ENCODE measurements at places on chromosomes 7 and 10. TPM values are rescaled to one million over a fixed set of nuclear protein-coding genes. Genes with fewer than 3 reads are reported as not detected.
A peak's percentile ranks its signal among the peaks of the same experiment; 100 is the strongest.

The CNPY1 gene
- total RNA-seq, result not detected

The LIPM gene
- not detected for total RNA-seq

The FAM221A gene
- total RNA-seq, result 18.5 TPM

DNA sequence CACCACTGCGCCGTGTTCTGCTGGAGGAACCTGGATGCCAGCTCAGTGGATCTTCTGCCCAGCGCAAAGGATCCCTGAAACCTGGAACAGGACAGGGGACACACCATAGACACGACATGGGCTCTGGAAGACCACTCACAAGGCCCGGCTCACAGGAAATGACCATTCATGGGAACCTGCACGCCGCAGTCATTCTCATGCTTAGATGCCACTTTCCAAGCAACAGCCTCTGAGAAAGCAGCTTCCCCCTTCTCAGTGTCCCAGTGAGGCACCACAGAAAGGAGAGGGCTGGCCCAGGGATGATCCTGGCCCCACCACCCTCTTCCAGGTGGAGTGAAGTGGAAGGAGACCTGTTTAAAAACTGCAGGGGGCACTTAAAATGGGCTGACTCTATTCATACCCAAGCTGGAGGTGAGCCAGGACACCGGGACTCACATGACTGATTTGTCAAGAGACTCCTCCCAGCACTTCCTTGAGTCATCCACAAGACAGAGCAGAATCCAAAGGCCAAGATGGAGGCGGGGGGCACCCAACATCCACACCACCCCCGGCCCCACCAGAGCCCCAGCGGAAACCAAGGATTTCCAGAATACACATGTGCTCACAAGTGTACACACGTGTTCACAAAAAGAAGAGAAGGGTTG lies 11.2 kb downstream of the CTBP2 start:
- peak overlapping the region; percentile 97 for H3K27ac ChIP-seq
- H3K36me3 ChIP-seq, result no peaks in the 10 kb centered on the region
- H3K4me1 ChIP-seq, result peaks cover 55% of the 10 kb centered on the region
- no peaks in the 10 kb centered on the region for H3K27me3 ChIP-seq

The ACTL6B gene
- total RNA-seq, result 0.29 TPM

GRCh38 chr7:101559586-101559985 lies 69.5 kb downstream of the MYL10 start:
- DNase-seq, result no peak
- H3K36me3 ChIP-seq, result no peaks in the 10 kb centered on the region
- H3K4me1 ChIP-seq, result no peaks in the 10 kb centered on the region
- H3K4me3 ChIP-seq, result no peak overlapping the region

DNA sequence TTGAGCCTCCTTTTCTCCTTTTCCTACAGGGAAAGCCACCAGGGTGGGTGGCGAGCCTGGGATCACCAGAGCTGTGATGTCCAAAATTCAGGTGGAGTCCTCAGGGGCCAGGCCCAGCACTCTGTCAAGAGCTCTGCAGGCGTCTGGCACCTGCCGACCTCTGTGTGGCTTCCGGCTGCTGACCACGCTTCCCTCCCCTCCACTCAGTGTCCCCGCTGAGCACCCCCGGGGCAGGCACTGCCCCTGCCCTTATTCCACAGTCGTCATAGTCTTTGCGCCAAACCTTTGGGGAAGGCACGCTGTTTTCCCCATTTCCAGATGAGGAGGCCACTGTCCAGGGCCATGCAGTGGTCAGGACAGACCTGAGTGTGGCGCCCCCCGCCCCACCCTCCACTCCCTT lies 7.5 kb downstream of the MTG1 start:
- H3K36me3 ChIP-seq, result peaks cover 12% of the 10 kb centered on the region
- no peaks in the 10 kb centered on the region for H3K4me1 ChIP-seq
- no peak for DNase-seq
- peak overlapping the region; percentile 44 for H3K27ac ChIP-seq
- H3K27me3 ChIP-seq, result no peaks in the 10 kb centered on the region

The MYO1G gene
- 3.6 TPM for total RNA-seq

- no peaks in the 10 kb centered on the region for H3K27me3 ChIP-seq
- no peak overlapping the region for H3K4me3 ChIP-seq
- no peak overlapping the region for H3K27ac ChIP-seq
- H3K36me3 ChIP-seq, result no peaks in the 10 kb centered on the region
- no peaks in the 10 kb centered on the region for H3K4me1 ChIP-seq
- DNase-seq, result peak; percentile 44
Measured at GRCh38 chr10:118698421-118698820, 56.3 kb downstream of the CACUL1 start.

GRCh38 chr7:15925608-15926007 lies 239.1 kb upstream of the MEOX2 start:
- no peak for DNase-seq
- no peaks in the 10 kb centered on the region for H3K36me3 ChIP-seq
- H3K4me1 ChIP-seq, result no peaks in the 10 kb centered on the region
- no peak overlapping the region for H3K4me3 ChIP-seq
- no peak overlapping the region for H3K27ac ChIP-seq

DNA sequence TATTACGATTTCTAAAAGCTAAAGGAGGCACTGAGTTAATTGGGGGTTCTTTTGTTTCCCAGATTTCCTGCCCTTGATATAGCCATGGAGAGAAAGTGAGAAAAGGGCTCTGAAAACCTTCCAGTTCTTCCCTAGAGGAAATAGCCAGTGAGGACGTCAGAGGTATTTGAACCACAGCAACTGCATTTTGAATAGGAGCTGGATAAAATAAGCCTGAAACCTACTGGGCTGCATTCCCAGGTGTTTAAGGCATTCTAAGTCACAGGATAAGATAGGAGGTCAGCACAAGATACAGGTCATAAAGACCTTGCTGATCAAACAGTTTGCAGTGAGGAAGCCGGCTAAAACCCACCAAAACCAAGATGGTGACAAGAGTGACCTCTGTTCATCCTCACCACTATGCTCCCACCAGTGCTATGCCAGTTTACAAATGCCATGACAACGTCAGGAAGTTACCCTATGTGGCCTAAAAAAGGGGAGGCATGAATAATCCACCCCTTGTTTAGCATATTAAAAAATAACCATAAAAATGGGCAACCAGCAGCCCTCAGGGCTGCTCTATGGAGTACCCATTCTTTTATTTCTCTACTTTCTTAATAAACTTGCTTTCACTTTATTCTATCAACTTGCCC lies 85.1 kb upstream of the FRMD4A start:
- H3K4me1 ChIP-seq, result no peaks in the 10 kb centered on the region
- no peaks in the 10 kb centered on the region for H3K27me3 ChIP-seq
- no peak overlapping the region for H3K4me3 ChIP-seq
- H3K27ac ChIP-seq, result no peak overlapping the region
- H3K36me3 ChIP-seq, result no peaks in the 10 kb centered on the region

The PRTFDC1 gene
- total RNA-seq, result 16.0 TPM

The CCDC172 gene
- total RNA-seq, result not detected

DNA sequence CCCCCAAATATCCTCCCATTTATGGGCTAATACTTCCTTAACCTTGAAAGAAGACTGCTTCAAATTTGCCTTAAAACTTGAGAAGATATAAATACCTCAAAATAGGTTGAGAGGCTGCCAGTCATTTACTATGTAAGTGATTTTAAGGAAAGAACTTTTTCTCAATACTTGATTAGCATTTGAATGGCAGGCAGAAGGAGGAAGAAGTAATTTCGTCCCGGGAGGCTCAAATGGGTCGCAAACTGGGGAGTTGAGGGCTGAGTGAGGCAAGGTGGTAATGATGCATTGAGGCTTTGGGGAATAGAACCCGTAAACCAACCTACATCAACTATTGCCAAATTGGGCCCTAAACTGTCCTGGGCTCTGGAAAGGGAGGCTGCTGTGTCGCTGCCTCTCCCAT lies 11.1 kb downstream of the CAMK1D start:
- no peaks in the 10 kb centered on the region for H3K27me3 ChIP-seq
- H3K27ac ChIP-seq, result no peak overlapping the region
- H3K4me3 ChIP-seq, result no peak overlapping the region
- DNase-seq, result no peak

The NUPR2 gene
- total RNA-seq, result 2.5 TPM

The CPED1 gene
- 15.9 TPM for total RNA-seq

GRCh38 chr10:117581961-117582360 lies 39.4 kb downstream of the EMX2 start:
- H3K4me1 ChIP-seq, result no peaks in the 10 kb centered on the region
- no peaks in the 10 kb centered on the region for H3K36me3 ChIP-seq
- H3K27ac ChIP-seq, result no peak overlapping the region
- H3K4me3 ChIP-seq, result no peak overlapping the region

DNA sequence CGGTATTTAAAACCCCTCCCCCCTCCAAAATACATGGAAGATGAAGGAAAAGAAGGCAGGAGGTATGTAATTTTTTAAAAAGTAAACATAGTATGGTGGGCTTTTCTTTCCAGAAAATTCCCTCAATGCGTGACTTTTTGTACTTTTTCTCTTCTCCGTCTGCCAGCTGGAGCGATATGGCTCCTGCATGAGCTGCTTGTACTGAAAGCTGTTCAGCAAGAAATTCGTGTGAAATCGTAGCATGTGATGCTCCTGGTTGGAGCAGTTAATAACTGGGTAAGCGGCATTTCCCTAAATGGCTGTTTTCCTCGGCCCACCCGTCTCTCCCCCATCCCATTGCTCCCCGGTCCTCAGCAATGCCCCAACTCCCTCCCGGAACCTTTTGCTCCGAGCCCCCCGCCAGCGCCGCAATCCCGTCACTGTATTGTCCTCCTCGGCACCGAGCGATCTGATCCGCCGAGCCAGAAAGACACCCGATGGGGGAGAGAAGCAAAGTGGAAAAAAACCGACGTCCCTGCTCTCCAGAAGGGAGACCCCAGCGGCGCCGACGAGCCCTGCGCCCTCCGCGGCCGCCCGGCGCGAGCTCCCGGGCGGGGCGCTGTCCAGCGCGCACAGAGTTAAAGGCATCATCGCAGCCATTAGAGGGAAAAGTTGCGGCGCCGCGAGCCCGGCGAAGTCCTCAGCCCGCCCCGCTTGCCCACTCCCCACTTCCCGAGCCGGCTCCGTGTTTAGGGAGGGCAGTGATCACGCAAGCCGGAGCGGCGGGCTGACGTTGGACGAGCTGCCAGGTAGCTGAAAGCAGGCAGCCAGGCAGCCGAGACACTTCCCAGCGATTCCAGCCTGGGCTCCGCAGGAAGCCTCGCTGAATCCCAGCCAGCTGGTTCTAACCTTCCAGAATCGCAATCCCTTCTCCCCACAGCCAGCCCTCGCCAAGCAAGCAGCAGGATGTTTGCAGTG lies at the start of gene VSTM2A:
Gene VSTM2A (plus strand): TSS at position 707 of the 957 bp plus-strand sequence. CDS start 356 bp downstream, outside the sequence.
- peaks cover 39% of the 10 kb centered on the region for H3K27me3 ChIP-seq
- DNase-seq, result no peak
- no peaks in the 10 kb centered on the region for H3K4me1 ChIP-seq

The ALOX5 gene
- 6.4 TPM for total RNA-seq

The BRI3 gene
- total RNA-seq, result 187 TPM
